ENCODE measurements at places on chromosomes 5 and 9. TPM values are rescaled to one million over a fixed set of nuclear protein-coding genes. Genes with fewer than 3 reads are reported as not detected.

GRCh38 chr9:131731644-131732043, 8.2 kb downstream of the RAPGEF1 start:
- DNase-seq = no peak

DNA sequence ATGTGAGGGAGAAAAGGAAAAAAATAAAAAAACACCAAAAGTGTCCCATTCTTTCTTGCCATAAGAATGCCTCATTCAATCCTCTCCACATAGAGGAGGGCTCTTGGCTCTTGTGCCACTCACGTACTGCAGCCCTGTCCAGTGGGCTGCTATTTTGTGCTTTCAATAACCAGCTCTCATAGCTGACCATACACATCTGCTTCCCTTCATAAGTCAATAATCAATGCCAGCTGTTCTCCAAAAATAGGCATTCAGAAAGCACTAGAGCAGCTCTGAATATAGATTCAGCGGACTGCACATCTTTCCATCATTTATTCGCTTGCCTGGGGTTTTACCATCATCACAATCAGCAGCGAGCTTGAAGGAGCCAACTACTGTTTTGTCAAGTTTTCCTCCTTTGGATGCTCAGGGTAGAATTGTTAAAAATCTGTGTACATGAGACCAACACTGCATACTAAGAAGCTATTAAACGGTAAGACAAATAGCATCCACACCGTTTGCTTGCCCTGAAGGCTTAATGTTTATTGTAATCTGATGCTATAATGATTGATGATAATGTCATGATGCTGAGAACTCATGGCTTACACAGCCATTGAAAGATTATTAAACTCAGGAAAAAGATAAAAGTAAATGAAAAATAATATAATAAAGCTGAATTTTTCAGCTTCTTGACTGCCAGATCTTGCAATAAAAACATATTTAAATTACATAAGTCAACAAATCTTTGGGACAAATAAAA, 80.0 kb downstream of the OXCT1 start:
- DNase-seq = no peak

- DNase-seq = peak; percentile 52
Observed at GRCh38 chr5:91245074-91245452, 138.1 kb downstream of the ARRDC3 start.

DNA sequence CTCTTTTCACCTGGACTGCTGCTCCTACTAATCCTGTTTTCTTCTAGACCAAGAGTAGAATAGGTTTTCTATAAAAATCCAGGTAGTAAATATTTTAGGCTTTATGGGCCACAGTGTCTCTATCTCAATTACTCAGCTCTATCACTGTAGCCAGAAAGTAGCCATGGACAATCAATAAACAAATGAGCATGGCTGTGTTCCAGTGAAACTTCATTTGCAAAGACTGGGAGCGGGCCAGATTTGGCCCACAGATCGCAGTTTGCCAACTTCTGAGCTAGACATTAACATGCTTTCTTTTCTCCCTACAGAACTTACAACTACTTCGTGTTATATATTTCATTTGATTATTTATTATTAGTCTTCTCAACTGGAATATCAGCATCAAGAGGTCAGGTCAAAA, 30.2 kb downstream of the BRINP1 start:
- no peak for DNase-seq

- DNase-seq = no peak
Observed at GRCh38 chr5:37814699-37815098, 25.1 kb downstream of the GDNF start.

DNA sequence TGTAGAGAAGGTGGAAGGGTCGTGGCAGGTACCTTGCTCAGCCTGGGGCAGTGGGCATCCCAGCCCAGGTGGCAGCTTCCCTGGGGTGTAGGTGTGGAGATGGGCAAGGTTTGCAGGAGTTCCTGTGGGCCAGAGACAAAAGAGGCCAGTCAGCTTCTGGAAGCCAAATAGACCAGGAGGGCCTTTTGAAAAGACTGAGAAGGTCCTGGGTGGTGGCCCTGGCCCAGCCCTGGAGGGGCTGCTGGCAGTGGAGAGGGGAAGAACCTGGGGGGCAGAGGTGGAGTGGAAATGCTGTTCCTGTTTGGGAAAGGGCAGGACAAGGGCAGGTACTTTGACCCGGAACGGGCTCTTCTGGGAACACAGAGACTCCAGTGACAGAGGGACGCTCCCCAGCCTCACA, 7.0 kb upstream of the IL3 start:
- DNase-seq = peak; percentile 32

DNA sequence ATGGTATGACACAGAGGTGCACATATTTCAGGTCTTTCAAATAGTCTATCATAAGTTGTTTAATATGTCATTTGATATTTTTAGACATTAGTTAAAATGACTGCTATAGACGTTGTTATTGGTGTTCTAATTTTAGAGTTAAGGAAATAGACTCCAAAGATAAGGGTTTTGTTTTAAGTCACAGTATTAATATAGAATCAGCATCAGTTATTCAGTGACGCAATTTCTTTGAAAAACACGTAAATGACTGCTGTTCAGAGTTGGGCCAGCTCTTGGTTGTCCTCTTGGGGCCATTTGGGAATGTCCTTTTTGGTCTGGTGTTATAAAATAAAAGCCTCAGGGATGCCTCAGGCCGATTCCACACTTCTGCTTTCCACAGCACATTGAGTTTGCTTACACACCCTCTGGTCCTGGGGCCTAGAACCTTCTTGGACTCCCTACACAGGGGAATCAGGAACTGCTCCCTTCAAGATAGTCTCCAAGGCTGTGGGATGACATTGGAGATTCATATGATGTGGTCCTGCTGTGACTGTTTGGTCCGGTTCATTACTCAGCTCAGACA, 14.3 kb downstream of the OTULIN start:
- no peak for DNase-seq

- peak; percentile 92 for DNase-seq
Observed at GRCh38 chr9:129141066-129142041, 30.1 kb downstream of the PTPA start.

DNA sequence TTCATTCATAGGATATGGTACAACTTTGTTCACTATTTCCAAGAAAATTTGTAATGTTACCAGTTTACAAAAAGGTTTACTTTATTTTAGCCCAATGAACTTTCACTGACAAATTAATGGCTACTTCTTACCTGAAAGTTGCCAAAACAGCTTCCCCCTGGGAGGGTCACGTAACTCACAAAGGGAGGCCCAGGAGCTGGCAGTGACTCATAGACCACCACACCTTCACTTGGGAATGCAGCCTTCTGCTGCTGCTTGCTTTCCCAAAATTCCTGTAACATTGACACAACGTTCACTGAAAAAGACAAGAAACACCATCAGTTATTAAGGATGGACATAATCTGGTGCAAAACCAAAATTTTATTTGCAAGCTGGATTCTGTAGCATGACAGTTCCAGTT, 18.1 kb downstream of the LIX1 start:
- DNase-seq = no peak

GRCh38 chr5:75907651-75908050, 175.5 kb upstream of the SV2C start:
- DNase-seq = no peak

GRCh38 chr9:115938479-115938878, 215.1 kb upstream of the PAPPA start:
- no peak for DNase-seq

DNA sequence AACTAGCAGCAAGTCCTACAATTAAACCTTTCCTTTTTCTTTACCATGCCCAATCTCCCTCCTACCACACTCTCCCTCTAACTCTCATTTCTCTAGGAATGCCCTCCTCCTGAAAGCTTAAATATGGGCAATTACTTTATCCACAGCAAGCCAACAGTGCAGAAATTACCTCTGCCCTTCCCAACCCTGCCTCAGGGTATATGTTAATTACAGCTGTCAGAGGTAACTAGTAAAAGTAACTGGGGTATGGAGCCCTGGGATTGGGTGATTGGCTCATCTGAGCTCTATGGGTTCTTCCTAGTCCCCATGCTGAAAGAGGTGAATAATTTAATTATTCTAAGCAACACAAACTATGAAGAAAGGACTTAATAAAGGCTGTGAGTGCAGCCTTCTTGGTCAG, 478.9 kb upstream of the NMUR2 start:
- no peak for DNase-seq

DNA sequence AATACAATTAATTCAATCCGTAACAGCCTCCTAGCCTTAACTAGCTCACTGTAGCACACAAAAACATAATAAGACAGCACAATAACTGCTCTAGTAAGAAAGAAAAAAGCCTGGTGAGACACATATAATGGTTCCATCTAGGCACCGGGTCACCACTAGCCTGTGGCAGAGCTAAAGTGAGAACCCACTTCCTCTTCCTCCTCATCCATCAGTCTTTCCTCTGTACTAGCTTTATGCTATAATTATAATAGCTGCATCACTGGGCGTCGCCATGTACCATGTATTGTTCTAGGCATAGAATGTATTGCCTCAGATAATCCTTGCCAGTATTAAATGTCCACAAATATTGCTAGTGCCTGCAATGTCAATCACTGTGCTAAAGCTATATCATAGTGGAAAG, 23.1 kb downstream of the ADRB2 start:
- DNase-seq = no peak

DNA sequence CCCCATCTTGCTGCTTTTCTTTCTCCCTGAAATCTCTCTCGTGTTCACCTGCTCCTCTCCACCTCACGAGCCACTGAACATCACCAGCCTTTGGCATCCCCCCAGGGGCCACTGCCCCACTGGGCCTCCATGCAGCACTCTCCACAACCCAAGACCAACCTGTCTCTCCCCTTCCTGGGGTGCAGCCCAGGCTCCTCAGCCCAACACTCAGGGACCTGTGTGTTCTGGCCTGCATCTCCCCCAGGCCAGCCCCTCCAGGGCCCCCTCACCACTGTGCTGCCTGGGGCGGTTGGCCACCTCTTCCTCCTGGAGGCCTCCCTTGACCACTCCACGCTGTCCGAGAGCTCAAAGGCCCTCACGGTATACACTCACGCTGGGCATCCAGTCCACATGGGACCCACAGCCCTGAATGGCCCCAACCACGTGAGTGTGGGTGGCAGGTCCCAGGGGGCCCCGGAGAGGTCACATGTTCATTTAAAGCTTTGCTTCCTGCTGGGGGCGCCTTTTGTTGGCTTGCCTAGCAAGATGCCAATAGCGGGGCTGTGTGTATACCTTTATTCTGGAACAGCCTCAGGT, 453 bp upstream of the DOK3 start:
- no peak for DNase-seq

DNA sequence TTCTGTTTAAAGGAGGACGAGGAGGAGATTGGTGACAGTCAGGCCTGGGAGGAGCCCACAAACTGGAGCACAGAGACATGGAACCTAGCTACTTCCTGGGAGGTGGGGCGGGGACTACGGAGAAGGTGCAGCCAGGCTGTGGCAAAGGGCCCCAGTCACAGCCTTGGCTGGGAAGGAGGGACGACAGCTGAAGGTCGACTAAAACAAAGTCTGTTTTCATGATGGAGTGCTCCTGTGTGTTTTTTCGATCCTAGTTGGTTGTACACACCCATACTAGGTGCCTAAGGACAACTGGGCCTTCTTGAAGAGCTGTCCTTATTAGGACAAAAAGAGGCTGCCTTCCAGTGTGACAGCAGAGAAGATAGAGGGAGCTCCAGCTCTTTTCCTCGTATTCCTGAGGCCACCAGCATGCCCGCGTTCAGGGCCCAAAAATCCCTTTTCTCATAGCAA, 2.9 kb downstream of the CCDC107 start:
- no peak for DNase-seq

GRCh38 chr9:1050125-1050895, at the start of gene DMRT2:
Gene DMRT2, plus strand, starts transcription at chr9:1050357. Its CDS starts 1,257 bp downstream, at chr9:1051614.
- peak; percentile 81 for DNase-seq

DNA sequence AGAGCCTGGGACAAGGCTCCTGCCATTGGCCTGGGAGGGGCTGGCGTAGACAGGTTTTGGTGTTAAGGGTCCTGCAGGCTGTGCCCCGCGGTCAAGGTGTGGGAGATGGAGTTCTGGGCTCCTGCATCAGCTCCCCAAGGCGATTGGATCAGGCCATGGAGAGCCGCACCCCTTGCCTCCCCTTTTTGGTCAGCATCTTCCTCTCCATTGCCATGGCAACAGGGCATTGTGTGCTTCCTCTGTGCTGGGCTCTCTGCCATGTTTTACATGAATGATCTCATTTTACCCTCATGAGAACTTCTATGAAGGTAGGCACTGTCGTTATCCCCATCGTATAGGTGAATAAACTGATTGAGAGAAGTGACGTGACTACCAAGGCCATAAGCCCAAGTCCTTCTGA, 344.3 kb upstream of the CLINT1 start:
- no peak for DNase-seq

DNA sequence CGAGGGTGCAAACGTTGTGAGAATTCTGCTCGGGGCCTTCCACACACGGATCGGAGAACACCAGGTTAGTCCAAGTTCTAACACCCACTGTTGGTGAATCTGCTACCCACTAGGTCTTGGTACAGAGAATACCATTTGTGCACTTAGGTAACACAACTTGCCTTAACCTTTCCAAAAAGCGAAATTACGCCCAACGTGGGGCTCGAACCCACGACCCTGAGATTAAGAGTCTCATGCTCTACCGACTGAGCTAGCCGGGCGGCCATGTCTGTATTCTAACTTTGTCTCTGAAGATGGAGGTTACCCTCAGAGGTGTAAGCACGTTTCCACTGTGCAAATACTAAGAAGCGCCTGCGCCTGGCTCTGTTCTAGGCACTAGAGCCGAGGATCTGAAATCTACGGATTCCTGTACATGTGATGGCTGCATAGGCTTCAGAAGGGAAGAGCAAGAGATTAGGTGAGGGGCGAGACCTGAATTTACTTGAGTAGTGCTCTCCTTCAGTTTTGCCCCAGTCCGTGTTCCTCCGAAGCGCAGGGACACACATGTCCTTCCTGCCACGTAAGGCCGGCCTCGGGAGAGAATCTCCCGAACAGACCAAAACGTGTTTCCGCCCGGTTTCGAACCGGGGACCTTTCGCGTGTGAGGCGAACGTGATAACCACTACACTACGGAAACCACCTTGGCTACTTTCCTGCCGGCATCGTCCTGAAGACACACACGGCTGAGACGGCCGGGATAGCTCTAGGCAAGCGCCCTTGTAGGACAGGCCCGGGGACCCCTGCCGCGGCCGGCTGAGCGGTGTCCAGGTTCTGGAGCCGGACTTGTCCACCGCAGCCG, 1.1 kb upstream of the TRIM41 start:
- DNase-seq = peak; percentile 92

DNA sequence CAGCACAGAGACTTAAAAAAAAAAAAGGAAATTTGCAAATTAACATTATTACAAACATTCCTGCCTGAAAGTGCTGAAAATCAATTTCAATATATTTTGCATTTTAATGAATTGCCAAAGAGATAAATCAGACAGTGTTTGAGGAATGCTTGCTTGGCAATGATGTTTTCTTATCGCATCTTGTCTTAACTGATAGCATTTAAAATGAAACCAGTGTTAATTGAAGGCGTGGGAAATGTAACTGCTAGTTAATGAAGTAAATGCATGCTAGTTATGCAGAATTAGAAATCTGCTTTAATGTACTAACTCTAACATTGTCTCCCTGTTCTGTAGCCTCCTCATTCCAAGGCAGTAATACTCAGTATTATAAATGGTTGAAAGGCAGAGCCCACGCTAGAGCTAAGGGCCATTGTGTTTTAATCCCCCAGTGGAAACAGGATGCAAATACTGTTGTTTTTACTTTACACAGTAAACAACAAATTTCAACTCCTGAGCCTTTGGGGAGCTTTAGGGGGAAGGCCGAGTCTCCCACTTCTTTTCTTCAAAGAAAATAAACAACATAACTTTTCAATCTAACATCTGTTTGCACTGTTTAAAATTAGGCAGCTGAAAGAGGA, 586.9 kb downstream of the TLE4 start:
- DNase-seq = no peak

- DNase-seq = no peak
Observed at GRCh38 chr9:112411626-112412027, 31.7 kb downstream of the HSDL2 start.

GCNT1 gene
- 18.0 TPM for total RNA-seq

ASS1 gene
- total RNA-seq = 47.4 TPM

GALNT12 gene
- total RNA-seq = 0.25 TPM

LEAP2 gene
- total RNA-seq = 1.4 TPM

CDHR2 gene
- not detected for total RNA-seq
